ENCODE measurements at places on chromosomes 1 and 21.

DNA sequence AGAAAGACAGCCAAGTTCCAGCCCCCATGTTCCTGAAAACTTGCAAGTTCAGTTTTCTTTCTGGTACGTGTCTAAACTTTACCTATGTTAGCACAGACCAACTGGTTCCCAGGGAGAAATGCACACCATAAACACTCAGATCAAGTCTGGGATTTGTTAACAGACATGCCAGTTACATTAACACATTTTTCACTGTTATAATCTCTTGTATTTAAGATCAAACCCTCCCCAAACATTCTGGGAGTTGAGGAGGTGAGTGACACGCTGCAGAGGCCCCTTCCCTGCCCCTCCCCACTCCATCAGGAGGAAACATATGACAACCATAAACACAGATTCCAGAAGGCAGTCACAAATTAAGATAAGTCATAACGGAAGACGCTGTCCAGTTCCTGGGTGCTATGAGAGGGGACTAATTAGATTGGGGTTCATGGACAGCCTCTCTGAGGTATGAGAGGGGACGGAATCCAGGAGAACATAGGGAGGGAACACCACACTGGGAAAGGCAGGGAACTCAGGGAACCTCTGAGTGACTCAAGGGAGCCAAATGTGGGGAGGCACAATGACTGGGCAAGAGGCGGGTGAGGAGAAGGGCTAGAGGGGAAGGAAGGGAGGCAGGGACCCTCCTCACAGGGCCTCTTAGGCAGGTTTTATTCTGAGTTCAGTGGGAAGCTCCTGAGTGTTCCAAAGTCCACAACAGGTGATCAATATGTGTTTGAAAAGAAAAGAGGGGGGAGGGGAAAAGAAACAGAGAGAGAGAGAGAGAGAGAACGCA, 25.0 kb downstream of the DUSP10 start:
- DNase-seq: no peak

DNA sequence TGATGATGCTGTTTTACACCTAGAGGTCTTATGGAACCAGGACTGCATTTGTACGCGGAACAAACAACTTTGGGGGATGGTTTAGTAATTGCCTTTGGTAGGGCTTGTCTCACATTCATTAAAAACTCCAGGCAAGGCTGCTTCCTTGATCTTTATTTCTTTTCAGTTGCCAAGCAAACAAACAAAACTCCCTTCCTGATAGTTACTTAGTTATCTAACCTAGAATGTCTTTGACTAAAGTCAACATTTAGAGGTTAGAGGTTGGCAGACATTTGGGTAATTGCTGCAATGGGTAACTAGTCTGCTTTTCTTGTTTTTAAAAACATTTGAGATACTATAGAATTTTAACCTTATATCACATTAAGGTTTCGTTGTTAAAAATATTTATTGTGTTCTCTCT, 500.9 kb upstream of the PTBP2 start:
- no peak for DNase-seq

DNA sequence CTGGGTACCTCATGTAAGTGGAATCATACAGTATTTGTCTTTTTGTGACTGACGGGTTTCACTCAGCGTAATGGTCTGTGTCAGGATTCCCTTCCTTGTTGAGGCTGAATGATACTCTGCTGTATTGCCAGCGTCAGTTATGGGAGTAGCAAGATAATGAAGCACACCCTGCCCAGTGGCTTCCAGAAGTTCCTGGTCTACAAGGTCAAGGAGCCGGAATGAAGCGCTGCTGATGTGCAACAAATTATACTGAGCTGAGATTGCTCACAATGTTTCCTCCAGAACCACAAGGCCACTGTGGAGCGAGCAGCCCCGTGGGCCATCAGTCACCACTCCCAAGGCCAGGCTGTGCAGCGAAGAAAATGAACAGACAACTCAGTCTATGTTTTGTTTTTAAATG, 24.0 kb upstream of the TDRD10 start:
- DNase-seq: no peak

DNA sequence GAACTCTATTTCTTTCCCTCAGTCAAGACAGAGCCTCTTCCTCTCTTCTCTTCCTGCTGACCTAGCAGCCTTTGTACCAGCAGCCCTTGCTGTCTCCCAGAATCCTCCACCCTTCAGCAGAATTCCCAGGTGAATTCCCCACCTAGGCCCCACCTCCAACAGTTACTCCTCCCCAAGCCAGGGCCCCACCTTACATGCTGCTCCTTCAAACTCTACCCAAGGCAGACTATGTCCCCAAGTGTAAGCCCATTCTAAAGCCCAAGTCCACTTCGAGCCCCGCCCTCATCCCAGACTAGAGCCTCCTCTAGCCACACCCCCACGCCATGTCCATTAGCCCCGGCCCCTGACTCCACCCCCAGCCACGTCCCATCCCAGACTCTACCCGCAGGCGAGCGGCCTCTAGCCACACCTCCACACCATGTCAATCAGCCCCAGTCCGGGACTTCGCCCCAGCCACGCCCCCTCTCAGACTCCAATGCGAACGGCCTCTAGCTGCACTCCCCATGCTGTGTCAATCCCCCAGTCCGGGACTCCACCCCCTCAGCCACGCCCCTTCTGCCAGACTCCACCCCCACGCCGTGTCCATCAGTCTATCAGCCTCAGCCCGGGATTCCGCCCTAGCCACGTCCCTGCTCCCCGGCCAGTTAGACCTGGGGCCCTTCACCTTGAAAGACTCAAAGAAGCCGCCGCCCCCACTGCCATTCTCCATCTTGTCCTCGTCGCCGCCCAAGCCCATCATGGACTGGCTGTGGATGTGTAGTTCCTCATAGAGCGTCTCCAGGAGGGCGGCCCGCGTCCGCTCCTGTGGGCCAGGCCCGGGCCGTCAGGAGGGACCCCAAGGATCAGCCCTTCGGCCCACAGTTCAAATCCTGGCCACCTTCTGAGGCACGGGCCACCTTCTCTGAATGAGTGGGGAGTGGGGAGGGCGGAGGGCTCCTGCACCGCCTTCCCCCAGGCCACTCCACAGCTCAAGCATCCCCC, 61.3 kb downstream of the RAP1GAP start:
- DNase-seq: peak; percentile 92

DNA sequence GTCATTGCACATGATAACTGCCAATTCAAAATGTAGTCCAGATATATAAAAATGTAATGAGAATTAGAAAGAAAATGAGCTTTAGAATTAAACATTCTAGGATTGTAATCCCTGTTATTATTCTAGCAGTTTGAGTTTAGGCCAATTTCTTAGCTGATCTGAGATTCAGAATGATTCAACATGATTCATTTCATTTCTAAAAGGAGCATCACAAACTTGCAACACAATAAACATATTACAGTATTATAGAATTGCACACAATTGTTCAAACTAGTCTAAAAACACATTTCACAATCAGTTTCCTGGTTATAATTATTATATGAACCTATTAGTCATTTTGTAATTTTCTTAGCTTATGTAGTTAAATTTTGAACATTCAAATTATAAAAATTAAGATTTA, 43.3 kb upstream of the TSHB start:
- DNase-seq: no peak

GRCh38 chr21:46356494-46357334, 32.8 kb downstream of the PCNT start:
- no peak for DNase-seq

- DNase-seq: no peak
Observed at GRCh38 chr1:76933847-76934815, 66.9 kb downstream of the ST6GALNAC5 start.

DNA sequence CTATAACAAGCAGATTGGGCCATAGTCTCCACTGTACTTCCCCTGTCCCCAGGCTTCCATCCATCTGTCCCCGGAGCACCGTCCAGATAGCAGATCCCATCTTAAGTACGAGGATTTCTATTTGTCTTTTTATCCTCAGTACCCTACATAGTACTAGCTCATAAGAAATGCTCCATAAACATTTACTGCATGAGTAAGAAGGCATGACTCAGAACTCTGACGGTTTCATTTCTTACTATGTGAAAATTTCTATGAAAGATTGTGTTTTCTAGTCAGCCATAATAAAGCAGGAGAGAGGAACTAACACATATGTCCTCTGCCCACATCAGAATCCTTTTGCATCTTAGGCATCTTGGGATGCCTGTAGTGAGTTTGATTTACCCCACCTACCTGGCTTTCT, 49.5 kb downstream of the CHD1L start:
- DNase-seq: no peak

GRCh38 chr1:244896550-244896949, 32.2 kb upstream of the HNRNPU start:
- DNase-seq: no peak

- peak; percentile 9 for DNase-seq
Observed at GRCh38 chr1:184753608-184754475, 816 bp downstream of the EDEM3 start.

- no peak for DNase-seq
Observed at GRCh38 chr1:200311256-200311655, 98.6 kb downstream of the ZNF281 start.

DNA sequence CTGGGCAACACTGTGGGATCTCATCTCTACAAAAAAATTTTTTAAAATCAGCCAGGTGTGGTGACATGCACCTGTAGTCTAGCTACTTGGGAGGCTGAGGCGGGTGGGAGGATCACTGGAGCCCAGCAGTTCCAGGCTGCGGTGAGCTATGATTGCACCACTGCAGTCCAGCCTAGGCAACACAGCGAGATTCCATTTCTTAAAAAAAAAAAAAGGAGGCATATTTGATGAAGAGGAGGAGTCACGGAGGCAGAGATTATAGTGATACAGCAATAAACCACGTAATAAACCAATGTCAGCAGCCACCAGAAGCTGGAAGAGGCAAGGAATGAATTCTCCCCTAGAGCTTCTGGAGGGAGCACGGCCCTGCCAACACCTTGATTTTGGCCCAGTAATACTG, 4.0 kb downstream of the LIX1L start:
- no peak for DNase-seq

GRCh38 chr1:198913667-198914066, 274.8 kb downstream of the PTPRC start:
- no peak for DNase-seq

DNA sequence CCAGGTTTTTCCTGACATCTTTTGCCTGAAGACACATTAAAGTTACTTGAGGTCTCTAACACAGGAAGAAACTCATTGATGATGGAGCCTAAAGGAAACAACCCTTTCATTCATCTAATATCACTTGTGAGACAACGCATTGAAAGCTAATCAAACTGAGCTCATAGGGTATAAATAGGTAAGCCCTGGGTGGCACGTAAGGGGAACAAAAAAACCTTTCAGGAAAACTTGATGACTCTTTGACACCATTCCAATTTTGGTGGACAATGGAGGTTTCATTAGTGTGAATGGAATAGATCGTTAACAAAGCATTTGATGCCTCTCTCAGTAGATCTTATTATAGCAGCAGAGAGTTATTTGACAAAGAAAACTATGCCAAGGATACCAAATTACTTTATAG, 80.7 kb upstream of the DUSP10 start:
- DNase-seq: no peak

DNA sequence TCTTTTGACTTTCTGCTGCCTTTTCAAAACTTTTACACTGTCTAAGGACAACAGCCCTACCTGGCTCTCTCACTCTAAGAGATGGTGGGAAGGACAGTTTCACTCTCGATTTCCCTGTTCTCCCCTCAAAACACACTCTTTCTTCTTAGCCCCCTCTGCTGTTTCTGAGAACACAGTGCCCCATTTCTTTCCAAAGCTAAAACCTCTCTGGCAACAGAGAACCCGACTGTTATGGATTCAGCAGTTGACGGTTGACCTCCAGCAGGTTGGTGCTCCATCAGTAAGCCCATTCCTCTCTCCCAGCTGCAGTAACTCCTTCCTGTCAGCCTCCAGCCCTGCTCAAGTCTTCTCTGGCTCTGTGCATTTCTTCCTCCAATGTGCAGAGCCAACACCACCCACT, 88.2 kb upstream of the ABCD3 start:
- DNase-seq: no peak

- DNase-seq: no peak
Observed at GRCh38 chr1:202659974-202660373, 50.3 kb downstream of the SYT2 start.

- no peak for DNase-seq
Observed at GRCh38 chr1:209770636-209771415, 13.5 kb downstream of the C1orf74 start.

DNA sequence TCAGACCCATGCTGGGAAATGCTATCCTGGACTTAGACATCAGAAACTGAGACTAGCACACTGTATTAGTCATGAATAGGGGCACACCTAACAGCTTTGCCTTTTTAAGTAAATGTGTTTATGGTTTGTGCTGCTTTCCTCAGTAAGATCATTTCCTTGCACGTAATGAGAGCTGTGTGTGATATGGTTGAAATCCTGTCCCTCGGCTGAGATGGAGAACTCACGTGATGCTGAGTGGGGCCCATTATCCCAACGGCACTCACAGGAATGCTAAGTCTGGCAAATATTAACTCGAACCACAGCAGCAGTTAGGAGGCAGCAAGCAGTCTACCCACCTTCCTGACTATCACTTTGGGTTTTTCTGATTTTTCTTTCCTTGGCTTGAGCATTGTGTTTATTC, 38.2 kb downstream of the BCL9 start:
- DNase-seq: no peak

DNA sequence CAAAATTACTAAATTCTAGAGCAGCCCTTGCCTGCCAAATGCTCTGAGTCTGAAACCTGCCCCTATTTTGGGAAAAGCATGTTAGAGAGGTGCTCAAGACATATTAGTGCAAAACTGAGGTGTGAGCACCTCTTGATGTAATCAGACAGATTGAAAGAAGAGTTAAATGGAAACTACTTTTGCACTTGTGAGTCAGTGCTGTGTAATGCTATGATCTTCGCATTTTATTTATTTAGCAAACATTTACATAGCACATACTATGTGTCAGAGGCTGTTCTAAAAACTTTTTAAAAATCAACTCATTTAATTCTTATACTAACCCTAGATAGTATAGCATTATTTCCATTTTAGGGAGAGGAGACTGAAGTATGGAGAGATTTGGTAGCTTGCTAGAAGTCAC, 138.1 kb downstream of the ELAVL4 start:
- no peak for DNase-seq

DNA sequence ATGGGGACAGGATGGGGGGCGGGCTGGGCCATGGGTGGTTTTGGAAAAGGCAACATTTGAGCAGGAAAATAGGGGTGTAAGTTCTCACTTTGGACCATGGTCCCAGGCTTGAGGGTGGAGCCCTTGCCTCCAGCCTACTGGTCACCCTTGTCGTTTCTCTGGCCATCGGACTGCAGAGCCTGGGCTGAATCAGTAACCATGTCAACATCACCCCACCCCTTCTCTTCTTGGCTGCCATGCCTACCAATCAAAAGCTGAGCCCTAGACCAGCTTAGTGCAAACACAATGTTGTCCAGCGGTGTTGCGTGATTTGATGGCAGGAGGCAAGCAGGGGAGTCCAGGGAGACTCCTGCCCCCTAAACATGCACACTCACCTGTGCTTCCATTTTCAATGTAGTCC, 231.0 kb upstream of the KAZN start:
- DNase-seq: no peak

GRCh38 chr1:154697710-154698109, 89.7 kb upstream of the ADAR start:
- DNase-seq: no peak

DNA sequence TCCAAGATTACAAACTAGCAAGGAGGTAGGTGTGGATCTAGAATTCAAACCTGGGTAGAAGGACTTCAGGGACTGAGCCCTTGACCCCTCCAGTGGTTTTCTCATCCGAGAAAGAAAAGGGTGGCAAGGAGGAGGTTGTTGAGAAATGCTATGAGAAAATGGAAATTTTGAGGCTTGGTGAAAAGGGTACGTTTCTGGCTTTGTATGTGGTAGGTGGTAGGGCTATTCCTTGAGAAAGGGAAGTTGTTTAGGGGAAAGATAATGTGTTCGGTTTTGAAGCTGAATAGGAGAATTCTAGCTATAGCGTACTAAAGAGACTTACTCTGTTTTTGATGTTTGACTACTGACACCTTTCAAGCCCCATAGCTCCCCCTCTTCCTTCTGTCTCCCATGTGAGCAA, 133.8 kb downstream of the CNIH3 start:
- DNase-seq: no peak
